ENCODE measurements at places on chromosomes 13 and 19.

DNA sequence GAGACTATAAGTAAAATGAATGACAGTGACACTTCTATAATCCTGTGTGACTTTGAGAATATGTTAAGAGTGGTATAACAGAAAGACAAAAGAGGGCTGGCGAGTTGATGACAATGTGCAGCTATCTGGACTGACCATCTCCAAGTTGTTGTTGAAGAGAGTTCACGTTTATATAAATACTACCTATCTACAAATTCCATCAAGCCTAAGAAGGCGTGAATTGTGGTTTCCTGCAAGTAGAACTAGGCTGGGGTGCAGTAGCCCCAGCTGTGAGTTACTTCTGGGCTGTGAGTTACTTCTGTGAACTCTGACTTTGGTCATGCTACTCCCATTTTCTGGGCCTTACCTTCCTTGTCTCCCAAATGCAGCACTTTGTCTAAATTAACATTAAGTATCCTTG, 561.0 kb downstream of the TBC1D4 start:
- DNase-seq = no peak

DNA sequence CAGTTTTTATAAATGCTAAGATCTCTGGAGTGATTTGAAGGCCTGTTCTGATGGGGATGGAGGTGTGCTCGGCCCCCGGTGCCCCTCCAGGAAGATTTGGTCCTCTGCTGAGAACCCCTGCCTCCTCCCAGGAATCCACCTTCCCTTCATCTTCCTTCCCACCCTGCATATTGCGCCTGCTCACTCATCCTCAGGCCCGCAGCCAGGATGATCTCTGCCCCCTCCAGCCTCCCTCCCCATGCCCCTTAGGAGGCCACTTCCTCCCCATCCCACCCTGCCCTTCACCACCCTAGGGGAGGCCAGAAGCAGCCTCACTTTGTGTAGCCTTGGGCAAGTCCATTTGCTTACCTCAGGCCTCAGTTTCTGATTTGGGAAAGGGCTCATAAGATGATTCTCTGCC, 19.7 kb downstream of the VASP start:
- no peak for DNase-seq

- DNase-seq = no peak
These were observed 95.3 kb downstream of the KL start for GRCh38 chr13:33111414-33112110.

GRCh38 chr13:110617321-110618072, 2.2 kb downstream of the NAXD start:
- DNase-seq = no peak

GRCh38 chr19:5269279-5269678, 71.3 kb downstream of the PTPRS start:
- DNase-seq = no peak

DNA sequence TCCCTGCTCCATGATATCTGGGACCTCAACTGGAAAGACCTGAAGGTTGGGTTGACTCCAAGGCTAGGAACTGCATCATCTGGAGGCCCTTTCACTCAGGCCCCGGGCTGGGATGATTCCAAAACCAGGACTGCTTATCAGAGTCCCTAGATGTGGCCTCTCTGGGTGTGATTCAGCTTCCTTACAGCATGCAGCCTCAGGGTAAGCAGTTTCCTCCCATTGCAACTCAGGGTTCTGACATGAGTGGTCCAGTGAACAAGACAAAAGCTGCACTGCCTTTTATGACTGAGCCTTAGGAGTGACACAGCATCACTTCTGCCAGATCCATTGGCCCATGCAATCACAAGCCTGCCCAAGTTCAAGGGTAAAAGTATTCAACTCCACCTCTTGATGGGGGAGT, 502.8 kb downstream of the COG6 start:
- no peak for DNase-seq

DNA sequence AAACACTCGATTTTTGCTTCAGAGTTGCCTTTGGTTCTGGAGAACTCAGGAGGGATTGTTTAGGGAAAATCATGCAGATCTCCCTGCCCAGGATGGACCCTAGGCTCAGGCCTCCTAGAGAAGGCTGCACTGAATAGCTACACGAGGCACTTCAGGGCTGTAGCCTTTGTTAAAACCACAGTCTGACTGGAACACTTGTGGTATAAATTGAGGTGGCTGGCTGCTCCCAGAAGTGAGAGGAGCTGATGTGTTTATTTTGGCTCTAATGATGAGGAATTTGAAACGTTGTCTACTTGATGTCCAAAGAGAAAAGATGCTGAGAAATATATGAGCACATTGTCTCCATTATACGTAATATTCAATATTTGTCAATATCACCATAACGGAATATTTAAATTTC, 762.1 kb upstream of the ARGLU1 start:
- no peak for DNase-seq

GRCh38 chr13:111854403-111854802, 212.5 kb upstream of the SOX1 start:
- DNase-seq = no peak

DNA sequence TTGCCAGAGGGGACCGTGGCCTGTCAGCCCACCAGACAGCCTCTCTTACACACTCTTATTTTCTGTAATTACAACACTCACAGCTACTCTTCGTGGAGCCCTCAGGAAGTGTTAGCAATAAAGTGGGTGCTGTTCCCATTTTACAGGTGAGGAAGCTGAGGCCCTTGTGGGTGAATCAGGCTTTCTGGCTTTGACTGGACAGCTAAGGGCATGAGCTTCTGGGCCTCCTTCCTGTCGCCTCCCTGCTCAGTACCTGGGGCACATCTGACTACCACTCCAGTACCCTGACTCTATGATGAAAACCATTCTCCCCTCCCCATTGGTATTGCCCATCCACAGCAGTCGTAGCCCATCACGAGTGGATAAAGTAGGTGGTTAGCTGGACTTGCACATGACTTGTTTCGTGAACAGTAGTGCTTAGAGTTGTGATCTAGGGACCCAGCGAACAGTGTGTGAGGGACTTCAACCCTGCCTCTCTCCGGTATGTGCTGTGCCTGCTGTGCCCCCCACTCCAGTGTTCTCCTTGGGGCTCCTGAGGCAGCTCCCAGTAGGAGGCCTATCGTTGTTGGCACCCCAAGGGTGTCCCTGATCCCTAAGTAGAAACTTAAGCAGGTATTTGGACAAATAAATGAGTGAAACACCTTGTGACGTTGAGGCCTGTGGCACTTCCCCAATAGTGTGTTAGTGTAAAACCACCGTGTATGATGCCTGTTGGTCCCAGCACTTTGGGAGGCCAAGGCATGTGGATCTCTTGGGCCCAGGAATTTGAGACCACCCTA, 38.6 kb downstream of the GATAD2A start:
- no peak for DNase-seq

DNA sequence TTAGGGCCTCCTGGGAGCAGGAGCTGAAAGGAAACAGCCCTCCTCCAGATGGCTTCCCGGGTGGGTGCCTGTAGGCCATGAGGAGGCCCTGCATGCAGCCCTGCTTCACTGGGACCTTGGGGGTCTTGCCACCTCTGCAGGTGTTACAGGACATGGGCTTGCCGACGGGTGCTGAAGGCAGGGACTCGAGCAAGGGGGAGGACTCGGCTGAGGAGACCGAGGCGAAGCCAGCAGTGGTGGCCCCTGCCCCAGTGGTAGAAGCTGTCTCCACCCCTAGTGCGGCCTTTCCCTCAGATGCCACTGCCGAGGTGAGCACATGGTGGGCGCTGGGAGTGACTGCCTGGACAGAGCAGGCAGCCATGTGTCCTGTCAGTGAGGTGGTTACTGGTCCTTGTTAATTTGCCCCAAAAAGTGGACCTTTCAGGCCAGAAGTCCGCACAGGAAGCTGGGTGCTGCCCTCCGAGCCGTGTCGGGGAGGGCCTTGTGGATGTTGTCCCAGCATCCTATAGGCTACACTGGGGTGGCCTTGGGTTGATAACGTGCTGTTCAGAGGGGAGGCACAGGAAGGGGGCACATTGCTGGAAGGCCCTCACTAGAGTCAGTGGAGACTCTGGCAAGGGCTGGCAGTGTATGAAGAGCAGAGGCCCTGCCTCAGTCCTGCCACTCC, 18.7 kb upstream of the QTRT1 start:
- no peak for DNase-seq

DNA sequence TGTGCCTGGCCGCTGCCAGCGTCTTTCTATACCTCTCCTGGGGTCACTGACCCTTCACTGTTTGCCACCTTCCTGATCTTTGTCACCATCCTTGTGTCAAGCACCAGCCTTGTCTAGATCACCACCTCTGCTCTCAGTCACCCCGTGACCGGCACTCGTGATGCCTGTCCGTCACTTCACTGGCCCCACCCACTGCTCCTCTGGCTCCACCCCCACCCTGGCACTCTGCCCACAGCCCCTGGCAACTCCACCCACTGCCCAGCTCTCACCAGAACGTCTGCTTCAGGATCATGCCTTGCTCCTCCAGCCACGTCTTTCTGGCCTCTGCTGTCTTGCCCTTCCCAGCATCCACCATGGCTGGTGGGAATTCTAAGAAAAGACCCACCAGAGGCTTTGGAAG, 24.8 kb upstream of the PLA2G4C start:
- DNase-seq = no peak

DNA sequence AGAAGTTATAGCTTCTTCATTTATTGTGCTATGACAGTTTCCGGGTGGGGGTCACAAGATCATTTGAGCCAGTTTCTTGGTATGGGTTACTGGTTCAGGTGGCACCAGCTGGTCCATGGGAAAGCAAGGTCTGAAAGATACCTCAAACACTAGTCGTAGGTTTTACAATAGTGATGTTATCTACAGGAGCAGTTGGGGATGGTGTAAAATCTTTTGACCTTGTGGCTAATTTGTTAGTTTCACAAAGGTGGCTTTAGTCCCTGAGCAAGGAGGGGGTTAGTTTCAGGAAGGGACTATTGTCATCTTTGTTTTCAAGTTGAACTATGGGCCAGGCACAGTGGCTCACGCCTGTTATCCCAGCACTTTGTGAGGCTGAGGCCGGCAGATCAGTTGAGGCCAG, 24.6 kb downstream of the CHST8 start:
- no peak for DNase-seq

DNA sequence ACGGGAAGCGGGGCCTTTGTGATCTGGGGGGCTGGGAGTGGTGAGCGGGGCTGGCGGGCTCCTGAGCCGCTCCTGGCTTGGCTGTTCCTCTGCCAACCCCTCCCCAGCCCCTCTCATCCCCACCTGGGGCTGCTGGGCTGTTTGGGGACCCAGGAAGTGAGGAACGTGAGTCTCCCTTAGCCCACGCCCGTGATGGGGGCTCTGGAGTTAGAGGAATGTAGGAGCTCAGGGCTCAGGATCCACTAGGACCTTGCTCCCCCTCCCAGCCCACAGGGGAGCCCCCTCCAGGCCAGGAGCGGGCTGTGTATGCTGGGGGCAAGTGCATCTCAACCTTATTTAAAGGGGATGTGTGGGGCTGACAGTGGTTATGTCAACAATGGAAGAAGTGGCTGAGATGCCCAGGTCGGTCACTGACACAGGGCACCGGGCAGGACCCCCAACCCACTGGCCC, 134.1 kb downstream of the URI1 start:
- DNase-seq = no peak

DNA sequence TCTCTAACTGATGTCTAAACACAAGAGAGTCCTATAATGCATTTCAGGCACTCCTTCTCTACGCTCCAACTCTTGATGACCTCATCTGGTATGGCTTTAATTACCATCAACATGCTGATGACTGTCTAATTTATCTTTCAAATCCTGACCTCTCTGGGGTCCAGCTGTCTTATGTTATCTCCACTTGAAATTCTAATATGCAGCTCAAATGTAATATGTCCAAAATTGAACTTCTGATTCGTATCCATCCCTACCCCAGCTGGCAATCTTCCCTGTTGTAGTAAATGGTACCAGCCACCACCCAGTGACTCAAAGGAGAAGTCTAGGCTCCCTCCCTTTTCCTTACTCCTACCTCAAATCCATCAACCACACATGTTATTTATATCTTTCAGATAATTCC, 288.0 kb upstream of the SLC10A2 start:
- DNase-seq = peak; percentile 8

- DNase-seq = no peak
These were observed 46.0 kb downstream of the GNG7 start for GRCh38 chr19:2656533-2656932.

- no peak for DNase-seq
These were observed 26.5 kb downstream of the ATP4B start for GRCh38 chr13:113631341-113632095.

DNA sequence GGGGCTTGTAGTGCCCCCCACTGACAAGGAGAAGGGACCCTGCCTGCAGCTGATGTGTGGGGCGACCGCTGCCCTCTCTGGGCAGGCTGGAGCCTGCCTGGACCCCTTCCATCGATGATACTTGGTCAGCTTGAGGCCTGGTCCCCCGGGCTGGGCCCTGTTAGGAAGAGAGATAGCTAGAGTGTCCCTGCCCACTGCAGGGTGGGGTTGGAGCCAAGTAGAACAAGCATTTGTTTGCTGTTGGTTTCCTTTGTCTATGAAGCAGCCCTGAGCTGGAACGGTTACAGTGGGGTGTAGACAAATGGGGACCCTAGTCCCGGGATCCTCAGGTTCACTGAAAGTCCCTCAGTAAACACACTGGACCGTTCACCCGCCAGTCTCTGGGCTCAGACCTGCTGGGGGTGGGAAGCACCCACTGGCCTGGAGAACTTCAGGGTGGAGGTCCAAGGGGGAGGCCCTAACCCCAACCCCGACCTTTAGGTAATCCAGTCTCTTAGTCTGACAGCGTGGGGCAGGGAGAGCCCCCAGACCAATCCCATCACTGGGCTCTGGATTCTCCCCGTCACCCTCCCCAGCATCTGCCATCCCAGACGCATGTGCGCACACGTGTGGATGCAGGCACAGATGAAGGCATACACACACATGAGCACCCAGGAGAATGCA, 204.8 kb upstream of the ZNF536 start:
- no peak for DNase-seq

- no peak for DNase-seq
These were observed 23.2 kb upstream of the ZBTB7A start for GRCh38 chr19:4089946-4090345.

- no peak for DNase-seq
These were observed 459.3 kb upstream of the SLC10A2 start for GRCh38 chr13:103525530-103525929.
